Smooth muscle cell of the brain vasculature (primary cell): ENCODE measurements at places on chromosomes 5 and 9.

GRCh38 chr9:128787659-128788058 is 606 bp downstream of the TBC1D13 start:
- DNase-seq = no peak

DNA sequence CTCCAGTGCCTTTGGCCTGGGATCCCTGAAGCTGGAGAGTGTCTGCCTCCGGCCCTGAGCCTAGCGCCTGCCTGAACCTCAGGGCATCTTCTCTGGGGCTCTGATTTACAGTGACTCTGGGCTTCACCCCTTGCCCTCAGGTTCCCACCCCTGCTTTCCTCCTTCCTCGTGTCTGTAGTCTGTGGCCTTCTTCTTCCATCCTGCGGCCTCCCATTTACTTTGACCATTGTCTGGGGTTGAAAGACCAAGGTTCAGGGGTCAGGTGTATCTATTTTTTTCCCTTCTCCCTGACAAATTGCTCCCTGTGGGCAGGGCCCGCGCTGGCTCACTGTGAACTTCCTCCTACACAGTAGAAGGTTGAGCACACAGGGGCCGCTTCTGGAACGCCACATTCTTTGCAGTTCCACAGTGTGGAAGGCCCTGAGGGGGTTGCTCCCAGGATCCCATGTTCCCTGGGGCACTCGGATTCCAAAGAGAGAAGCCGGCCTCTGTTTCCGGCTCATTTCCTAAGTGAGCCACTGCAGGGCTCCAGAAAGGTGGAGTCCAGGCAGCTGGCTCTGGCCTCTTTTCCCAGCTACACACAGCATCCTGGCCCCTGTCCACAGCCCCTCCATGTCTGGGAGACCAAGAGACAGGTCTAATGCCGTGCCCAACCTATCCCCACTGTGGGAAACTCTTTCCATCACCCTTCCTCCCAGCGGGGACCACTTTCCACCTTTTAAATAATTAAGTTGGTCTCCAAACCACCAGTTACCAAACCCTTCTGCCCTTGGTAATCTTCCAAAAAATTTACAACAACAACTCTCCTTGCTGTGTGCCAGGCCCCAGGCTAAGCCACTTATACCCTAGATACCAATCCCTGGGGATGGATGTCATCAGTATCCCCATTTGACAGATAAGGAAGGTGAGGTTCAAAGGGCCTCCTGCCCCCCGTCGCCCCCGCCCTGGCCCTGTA is 140.3 kb upstream of the IER5L start:
- DNase-seq = no peak

- no peak for DNase-seq
These were observed 27.8 kb downstream of the PSAT1 start for GRCh38 chr9:78324682-78325081.

GRCh38 chr9:136729144-136729543 is 13.6 kb downstream of the LCN10 start:
- no peak for DNase-seq

GRCh38 chr5:146565764-146566367 is 49.9 kb upstream of the GPR151 start:
- DNase-seq = peak; percentile 17

GRCh38 chr5:137313526-137314175 is 185.5 kb downstream of the SPOCK1 start:
- no peak for DNase-seq

- DNase-seq = no peak
These were observed 227.1 kb downstream of the ARHGEF28 start for GRCh38 chr5:73853091-73853490.

GRCh38 chr5:80219391-80219790 is 36.5 kb downstream of the SERINC5 start:
- no peak for DNase-seq

- DNase-seq = no peak
These were observed 48.0 kb downstream of the ZNF366 start for GRCh38 chr5:72459089-72459661.

GRCh38 chr5:40270274-40270845 is 409.4 kb upstream of the PTGER4 start:
- no peak for DNase-seq

GRCh38 chr9:122126331-122127261 is 33.0 kb downstream of the NDUFA8 start:
- no peak for DNase-seq

- no peak for DNase-seq
These were observed at the start of gene EPB41L4A for GRCh38 chr5:112419164-112419985. TSS of gene EPB41L4A (minus strand) at chr5:112419277. CDS start at chr5:112419039, 238 bp downstream.

DNA sequence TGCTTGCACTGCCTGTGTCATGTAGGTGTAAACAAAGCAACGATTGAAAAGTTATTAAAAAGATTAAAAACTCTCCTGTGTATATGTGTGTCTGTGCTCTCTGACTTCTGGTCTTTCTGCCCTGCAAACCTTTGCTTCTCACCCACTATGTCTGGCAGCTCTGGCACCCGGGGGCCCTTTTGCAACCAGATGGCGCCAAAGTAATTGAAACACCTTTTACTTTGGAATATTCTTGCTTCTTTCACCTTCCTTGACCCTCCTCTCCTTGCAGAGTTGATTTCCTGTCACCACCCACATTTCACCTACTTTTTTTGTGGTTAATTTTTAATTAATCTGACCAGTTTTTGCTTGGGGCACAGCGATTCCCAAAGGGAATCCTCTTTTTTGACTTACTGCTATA is 275.5 kb downstream of the ARHGEF28 start:
- DNase-seq = no peak

DNA sequence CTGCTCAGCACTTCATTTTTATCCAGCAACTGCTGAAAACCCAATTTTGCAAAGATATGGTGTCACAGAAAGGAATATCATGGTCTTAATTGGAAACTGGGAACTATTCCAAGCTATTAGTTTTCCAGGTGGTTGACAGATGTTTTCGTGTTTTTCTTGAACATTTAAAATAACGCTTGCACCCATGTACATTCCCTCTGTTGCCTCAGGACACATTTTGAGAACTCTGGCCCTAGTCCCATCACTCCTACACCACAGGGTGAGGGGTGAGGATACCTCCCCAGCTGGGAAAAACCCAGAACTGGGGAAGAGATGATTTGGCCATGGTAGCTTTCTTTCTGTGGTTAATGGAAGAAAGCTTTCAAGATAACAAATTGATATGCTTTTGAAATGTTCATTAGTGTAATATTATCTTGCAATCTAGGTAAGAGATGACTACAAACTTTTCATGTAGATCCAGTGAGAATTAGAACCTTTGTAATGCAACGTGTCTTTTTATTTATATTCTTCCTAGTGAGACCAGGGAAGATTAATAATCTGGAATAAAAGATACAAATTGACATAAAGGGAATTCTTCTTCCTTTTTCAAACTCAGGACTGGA is 627.0 kb downstream of the RAB3C start:
- DNase-seq = no peak

GRCh38 chr5:77139001-77139400 is 51.9 kb upstream of the ZBED3 start:
- DNase-seq = peak; percentile 92

DNA sequence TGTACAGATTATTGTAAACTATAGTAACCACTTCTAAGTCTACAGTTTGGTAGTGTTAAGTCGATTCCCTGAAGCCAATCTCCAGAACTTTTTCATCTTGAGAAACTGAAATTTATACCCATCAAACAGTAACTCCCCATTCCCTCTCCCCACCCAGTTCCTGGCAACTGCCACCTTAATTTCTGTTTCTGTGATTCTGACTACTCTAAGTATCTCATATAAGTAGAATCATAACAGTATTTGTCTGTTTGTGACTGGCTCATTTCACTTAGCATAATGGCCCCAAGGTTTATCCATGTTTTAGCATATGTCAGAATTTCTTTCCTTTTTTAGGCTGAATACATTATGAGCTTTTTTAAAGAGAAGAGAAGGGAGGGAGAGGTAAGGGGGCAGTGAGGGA is 61.4 kb downstream of the SPOCK1 start:
- no peak for DNase-seq

- DNase-seq = no peak
These were observed 3.2 kb upstream of the AKNA start for GRCh38 chr9:114390952-114391351.

DNA sequence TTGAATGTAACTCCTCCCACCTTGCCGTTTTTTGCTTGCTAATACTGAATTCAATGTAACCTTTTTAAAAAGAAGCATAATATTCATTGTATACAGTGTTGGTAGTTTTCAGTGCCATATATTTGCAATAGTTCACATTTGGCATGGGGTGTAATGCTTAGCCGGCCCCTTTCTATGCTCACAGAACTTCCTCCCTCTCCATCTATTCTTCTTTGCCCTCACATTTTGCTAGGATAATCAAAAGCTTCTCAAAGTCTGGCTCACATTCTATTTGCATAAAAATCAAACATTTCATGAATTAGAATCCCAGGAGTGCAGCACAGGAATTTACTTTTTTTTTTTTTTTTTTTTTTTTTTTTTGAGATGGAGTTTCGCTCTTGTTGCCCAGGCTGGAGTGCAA is 226.3 kb upstream of the MPDZ start:
- no peak for DNase-seq
